Aorta (tissue), 5 donors: ENCODE measurements at places on chromosomes 6 and 20. TPM values are rescaled to one million over a fixed set of nuclear protein-coding genes. Genes with fewer than 3 reads are reported as not detected.

DNA sequence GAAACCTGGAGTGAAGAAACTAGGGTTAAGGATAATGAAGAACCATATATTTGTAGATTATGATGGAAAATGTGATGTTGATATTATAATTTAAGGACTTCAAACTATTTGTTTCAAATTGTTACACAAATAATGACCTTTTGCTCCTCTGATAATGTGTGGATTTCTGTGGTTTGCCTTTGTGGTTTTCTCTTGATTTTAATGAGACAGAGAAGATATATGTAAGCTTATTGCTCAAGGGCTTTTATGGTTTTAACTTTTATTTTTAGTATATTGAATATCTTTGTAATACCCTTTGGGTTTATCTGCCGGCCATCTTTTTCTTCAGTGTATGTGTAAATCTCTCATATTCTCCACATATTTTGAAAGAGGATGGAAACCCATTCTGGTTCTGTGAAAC is 362.3 kb downstream of the RIMS1 start:
- no peak overlapping the region for H3K27ac ChIP-seq
- H3K27me3 ChIP-seq, result no peaks in the 10 kb centered on the region
- DNase-seq, result no peak
- no peak overlapping the region for H3K4me3 ChIP-seq

- H3K4me1 ChIP-seq, result no peaks in the 10 kb centered on the region
- no peaks in the 10 kb centered on the region for H3K27me3 ChIP-seq
- peaks cover 6% of the 10 kb centered on the region for H3K36me3 ChIP-seq
- H3K4me3 ChIP-seq, result no peak overlapping the region
- no peak overlapping the region for H3K27ac ChIP-seq
- no peak for DNase-seq
Measured at GRCh38 chr6:152189736-152190135, 382.3 kb downstream of the ESR1 start.

GRCh38 chr20:56656632-56657031 is 27.5 kb downstream of the TFAP2C start:
- H3K4me3 ChIP-seq, result no peak overlapping the region
- no peaks in the 10 kb centered on the region for H3K36me3 ChIP-seq
- no peaks in the 10 kb centered on the region for H3K4me1 ChIP-seq
- no peak for DNase-seq

Gene DYNLT2
- 1.2 TPM for total RNA-seq

Gene CDH4
- total RNA-seq, result 0.06 TPM

- no peaks in the 10 kb centered on the region for H3K4me1 ChIP-seq
- no peak overlapping the region for H3K4me3 ChIP-seq
Measured at GRCh38 chr6:102051720-102052119, 658.2 kb downstream of the GRIK2 start.

DNA sequence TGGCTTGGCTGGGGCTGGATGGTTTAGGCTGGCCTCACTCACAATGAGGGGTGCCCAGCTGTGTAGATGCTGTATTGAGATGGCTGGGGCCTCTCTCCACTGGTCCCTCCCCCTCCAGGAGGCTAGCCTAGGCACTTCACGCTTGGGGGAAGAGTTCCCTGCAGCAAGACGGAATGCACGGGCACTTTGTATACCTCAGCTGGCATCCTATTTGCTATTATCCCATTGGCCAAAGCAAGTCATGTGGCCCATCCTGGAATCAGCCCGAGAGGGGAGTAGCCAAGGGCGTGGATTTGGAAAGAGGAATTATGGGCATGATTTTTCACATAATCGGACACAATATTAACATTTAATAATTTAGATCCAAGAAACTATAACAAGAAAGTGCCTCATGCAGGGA is 64.3 kb downstream of the ISM1 start:
- H3K27ac ChIP-seq, result no peak overlapping the region
- H3K4me1 ChIP-seq, result no peaks in the 10 kb centered on the region
- H3K36me3 ChIP-seq, result peaks cover 2% of the 10 kb centered on the region
- DNase-seq, result no peak
- H3K4me3 ChIP-seq, result no peak overlapping the region

- no peak overlapping the region for H3K27ac ChIP-seq
- no peak overlapping the region for H3K4me3 ChIP-seq
- no peaks in the 10 kb centered on the region for H3K4me1 ChIP-seq
- H3K36me3 ChIP-seq, result no peaks in the 10 kb centered on the region
Measured at GRCh38 chr6:15876406-15876805, 213.6 kb upstream of the DTNBP1 start.

DNA sequence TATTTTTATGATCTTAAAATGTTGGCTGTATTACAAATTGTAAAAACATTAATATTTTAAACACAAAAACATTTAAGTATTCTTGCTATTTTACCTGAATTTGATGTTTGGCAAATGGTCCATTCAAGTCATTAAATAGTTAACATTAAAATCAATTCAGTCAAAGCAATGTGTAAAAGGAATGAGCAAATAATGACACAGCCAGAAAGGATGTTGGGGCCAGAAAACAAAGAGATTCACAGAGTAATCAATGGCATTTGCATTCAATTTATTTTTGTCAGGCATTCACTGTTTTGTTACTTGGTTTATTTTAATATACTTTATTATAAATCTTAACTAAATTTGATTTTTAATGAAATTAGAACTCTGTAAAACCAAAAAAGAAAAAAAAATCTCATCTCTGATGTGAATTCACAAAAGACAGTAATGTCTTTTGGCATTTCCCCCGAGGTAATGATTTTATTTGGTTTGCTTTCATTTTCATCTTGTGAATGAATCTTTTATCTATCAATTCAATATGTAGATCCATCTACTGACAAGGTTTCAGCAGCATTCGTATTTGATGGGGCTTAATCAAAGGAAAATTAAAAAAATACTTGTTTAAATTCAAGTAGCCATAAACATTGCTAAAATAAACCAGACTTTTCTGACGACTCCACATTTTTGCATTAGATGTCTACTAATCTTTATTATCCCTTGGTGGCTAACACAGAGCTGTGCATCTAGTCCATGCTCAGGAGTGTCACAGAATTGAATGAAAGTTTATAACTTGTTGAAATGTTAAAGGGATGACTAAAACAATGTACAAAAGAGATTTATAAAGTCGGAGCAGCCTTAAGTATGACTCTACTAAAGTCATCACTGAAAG is 866.7 kb upstream of the GJE1 start:
- DNase-seq, result no peak
- H3K4me3 ChIP-seq, result peak overlapping the region; percentile 26
- H3K27me3 ChIP-seq, result no peaks in the 10 kb centered on the region
- H3K36me3 ChIP-seq, result no peaks in the 10 kb centered on the region

DNA sequence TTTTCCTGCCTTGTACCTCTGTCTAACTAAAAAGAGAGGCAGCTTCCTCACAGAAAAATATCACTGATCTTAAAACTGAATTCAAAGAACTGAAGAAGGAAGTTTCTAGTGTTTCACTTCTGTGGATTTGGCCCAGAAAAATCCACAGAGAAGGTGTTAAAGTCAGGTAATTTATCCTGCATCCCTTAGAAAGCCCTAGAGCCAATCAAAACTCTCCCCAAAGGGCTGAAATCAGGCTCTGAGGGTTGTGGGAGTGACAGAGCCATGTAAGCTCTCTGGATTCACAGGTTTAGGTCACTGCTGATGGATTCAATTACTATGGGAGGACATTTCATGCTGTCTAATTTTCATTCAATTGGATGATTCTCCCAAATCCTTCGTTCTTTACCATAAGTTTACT is 152.3 kb downstream of the OR2B2 start:
- no peaks in the 10 kb centered on the region for H3K27me3 ChIP-seq
- H3K4me1 ChIP-seq, result no peaks in the 10 kb centered on the region
- no peak for DNase-seq
- H3K36me3 ChIP-seq, result no peaks in the 10 kb centered on the region
- no peak overlapping the region for H3K4me3 ChIP-seq

Gene ZC3H12D
- total RNA-seq, result 3.0 TPM

Gene KHDC1L
- total RNA-seq, result 0.66 TPM

Gene GTSF1L
- total RNA-seq, result not detected

GRCh38 chr6:92297101-92297500 is 1122.3 kb downstream of the EPHA7 start:
- no peak overlapping the region for H3K4me3 ChIP-seq
- H3K27ac ChIP-seq, result no peak overlapping the region
- DNase-seq, result no peak

DNA sequence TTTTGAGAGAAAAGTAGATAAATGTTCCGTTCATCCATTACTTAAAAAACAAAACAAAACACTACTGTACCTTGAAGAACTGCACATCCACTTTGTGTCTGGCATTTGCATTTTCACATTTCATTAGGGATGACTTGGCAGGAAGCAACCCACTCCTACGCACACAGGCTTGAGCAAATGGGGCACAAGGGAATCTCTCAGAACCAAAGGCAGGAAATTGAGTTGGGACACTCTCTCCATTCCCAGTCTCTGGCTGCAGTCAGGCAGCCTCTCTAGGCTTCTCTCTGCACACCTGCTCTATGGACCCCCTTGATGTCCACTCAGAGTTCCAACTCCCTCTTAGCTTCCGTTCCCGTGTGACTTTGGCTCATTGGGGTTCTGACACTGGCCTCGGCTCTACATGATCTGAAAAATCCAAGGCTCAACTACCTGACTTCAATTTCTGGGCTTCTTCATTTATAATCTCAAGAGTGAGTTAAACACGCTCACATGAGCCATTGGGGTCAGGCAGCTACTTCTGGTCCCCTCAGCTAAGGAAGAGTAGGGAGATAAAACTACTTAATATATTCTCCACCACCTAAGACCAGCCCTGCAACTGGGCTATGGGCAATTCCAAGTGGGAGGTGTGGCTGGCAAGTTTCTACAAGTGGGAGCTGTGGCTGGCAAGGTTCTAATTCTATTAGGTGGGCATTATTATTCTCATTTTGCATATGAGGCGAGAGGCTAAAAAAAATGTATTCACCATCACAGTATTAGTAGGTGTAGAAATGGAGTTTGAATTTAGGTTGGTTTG is 251.9 kb downstream of the SOD2 start:
- H3K27me3 ChIP-seq, result no peaks in the 10 kb centered on the region
- no peak overlapping the region for H3K27ac ChIP-seq
- H3K4me3 ChIP-seq, result no peak overlapping the region
- H3K36me3 ChIP-seq, result no peaks in the 10 kb centered on the region
- no peak for DNase-seq

GRCh38 chr20:37643400-37643799 is 50.4 kb upstream of the CTNNBL1 start:
- H3K36me3 ChIP-seq, result no peaks in the 10 kb centered on the region
- no peak overlapping the region for H3K27ac ChIP-seq
- H3K27me3 ChIP-seq, result no peaks in the 10 kb centered on the region
- H3K4me3 ChIP-seq, result no peak overlapping the region
- no peaks in the 10 kb centered on the region for H3K4me1 ChIP-seq
- DNase-seq, result no peak

DNA sequence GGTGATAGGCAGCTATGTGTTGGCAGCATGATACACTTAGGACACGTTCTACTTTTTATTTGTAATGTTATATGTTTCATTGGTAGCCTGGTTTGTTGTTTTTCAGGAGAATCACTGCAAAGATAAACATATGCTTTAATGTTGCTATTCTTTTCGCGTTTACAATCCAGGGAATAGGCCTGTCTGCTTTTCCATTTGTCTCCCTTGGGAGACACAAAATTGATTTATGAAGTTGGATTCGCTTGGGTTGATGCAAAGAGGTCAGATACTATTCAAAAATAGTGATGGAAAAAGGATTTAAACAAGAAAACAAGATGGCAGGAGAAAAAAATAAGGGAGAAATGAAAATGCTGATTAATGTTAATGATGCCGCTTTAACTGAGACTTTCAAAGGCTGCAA is 179.5 kb upstream of the SOX4 start:
- H3K27me3 ChIP-seq, result no peaks in the 10 kb centered on the region
- no peak for DNase-seq
- H3K36me3 ChIP-seq, result no peaks in the 10 kb centered on the region
- H3K4me1 ChIP-seq, result no peaks in the 10 kb centered on the region

DNA sequence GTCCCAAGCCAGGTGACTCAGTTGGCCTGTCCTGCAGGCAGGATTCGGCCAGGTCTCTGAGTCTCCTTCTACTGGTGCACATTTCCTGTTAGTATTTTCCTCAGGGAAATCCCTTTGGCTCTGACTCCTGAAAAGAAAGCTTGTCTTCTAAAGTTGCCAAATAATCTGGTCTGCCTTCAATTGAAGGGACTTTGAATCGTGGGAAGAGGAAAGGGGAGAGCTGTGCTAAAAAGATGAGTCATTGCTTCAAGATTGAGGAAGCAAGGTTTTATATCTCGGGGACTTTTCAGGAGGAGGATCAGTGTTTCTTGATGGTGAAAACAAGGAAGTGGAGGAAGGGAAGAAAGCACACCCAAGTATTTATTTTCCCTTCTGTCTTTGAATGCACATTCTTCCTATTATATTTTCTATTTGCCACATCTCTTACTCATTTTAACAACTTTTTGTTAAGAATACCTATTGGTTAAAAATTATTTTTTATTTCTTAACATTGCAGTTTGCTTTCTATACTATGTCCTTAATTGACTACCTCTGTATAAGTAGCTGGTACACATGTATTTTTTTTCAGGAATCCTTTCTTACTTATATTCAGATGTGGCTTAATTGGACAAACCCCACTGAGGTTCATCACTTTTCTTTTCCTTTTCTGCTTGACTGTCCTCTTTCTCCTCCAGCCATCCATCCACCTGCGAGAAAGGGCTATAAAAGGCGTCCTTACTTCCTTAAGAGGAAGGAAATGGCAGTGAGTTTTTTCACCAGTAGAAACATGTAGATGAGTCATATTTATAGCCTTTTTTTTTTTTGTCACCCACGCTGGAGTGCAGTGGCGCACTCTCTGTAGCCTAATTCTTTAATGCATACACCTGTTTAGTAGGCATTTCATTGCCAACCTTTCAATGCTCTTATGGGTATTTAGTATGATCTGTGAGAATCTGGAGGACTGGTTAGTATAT is 15.0 kb upstream of the IFNGR1 start:
- H3K27me3 ChIP-seq, result no peaks in the 10 kb centered on the region
- no peak overlapping the region for H3K27ac ChIP-seq
- H3K4me3 ChIP-seq, result no peak overlapping the region
- DNase-seq, result no peak
- H3K4me1 ChIP-seq, result no peaks in the 10 kb centered on the region
- H3K36me3 ChIP-seq, result no peaks in the 10 kb centered on the region

Gene KIF16B
- total RNA-seq, result 17.3 TPM

DNA sequence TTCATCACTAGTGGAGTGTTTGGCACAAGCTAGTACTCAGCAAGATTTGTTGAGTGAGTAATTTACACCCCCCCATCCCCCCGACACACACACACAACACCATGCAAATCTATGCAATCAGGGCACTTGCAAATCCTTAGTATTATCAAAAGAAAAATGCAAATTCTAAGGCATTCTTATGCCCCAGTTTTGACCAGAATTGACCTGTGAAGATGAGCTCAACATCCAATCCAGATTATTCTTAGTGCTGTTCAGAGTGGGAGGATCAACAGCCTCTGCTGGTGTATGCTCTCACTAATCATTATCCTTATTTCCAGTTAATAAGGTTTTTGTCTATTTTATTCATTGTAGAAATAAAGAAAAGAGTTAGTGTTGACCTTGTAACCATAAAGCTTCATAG is 185.4 kb downstream of the PLCB1 start:
- no peaks in the 10 kb centered on the region for H3K4me1 ChIP-seq
- no peak for DNase-seq
- H3K27me3 ChIP-seq, result no peaks in the 10 kb centered on the region
- no peak overlapping the region for H3K27ac ChIP-seq
